ENCODE measurements at places on chromosomes 1 and 21.
A peak's percentile ranks its signal among the peaks of the same experiment; 100 is the strongest.

- no peak for DNase-seq
Measured at GRCh38 chr1:174344162-174344561, 103.6 kb upstream of the GPR52 start.

- no peak for DNase-seq
Measured at GRCh38 chr1:243890576-243890975, 40.5 kb upstream of the AKT3 start.

DNA sequence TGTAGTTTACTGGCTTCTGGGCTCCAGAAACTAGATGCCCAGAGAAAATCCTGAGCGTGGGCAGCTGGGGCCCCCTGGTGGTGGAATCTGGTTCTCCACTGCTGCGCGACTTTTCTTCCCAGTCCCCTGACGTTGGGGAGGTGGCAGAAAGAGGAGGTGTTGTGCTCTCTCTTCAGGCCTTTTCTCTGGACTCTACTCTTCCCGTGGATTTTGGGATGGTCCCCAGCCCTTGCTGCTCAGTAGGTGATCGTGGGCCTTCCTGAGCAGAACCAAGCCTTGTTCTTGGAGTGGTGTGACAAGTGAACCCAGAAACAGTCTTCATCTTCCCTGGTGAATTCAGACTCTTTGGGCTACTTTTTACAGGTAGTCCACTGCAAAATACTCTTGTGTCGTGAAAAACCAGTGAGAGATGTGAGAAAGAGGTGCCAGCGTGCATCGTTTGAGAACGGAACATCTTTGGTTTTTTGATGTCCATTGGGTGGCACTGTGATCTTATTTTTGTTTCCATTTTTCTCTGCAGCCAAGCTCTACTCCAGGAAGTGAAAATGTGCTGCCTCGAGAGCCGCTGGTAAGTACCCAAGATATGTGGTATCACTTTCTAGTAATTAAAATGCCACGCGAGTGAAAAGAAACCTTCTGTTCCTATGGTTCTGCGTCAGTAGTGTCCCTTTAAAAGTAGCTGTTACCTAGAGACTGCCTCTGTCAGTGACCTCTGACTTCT, 20.2 kb downstream of the PEX14 start:
- DNase-seq, result peak; percentile 86

DNA sequence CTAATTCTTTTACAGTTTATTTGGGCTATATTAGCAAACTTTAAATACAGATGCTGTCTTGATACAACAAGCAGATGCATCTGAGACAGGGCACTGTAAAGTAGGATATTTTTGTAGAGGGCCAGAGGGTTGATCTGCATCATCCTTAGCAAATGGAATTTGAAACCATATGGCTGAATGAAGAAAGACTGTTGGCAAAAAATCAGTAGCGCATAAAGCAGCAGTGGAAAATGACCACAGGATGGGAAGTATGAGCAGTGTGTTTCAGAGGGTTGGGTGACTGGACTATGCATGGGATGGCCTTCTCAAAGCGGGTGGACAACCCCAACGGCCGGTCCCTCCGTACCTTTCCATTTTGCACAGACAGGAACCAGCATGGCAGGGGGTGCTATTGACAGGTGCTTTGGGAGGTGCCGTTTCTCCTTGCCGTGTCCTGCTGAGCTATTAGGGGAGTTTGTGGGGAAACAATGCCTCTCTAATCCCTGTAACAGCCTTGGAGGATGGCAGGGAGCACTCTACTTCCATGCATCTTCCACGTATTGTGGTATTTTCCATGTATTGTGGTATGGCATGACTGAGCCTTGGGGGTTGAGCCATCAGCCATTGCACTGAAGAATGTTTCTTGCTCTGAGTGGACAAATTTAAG, 5.9 kb downstream of the LRRC8B start:
- DNase-seq, result no peak

GRCh38 chr1:204520834-204521709, 4.9 kb downstream of the MDM4 start:
- peak; percentile 96 for DNase-seq

- DNase-seq, result no peak
Measured at GRCh38 chr1:19903621-19904020, 19.8 kb downstream of the PLA2G2E start.

GRCh38 chr1:68268896-68269483, 36.7 kb upstream of the WLS start:
- DNase-seq, result no peak

GRCh38 chr1:223006917-223007648, 136.0 kb downstream of the TLR5 start:
- DNase-seq, result no peak

DNA sequence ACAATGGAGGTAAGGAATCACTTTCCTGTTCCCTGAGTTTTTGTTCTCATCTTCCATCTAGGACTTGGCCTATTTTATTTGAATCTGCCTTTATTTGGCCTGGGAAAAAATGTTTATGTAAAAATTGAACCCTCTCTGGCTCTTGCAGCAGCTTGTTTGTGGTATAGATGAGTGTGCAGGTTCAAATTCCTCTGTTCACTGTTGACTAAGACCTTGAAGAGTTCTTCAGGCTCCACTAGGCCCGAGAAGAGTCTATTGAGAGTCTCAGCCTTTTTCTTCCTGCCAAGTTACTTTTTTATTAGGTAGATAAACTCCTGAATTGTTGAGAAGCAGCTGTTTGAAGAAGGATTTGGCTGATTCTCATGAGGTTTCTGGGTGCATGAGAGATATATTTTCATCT, 248.8 kb upstream of the ADGRL2 start:
- no peak for DNase-seq

DNA sequence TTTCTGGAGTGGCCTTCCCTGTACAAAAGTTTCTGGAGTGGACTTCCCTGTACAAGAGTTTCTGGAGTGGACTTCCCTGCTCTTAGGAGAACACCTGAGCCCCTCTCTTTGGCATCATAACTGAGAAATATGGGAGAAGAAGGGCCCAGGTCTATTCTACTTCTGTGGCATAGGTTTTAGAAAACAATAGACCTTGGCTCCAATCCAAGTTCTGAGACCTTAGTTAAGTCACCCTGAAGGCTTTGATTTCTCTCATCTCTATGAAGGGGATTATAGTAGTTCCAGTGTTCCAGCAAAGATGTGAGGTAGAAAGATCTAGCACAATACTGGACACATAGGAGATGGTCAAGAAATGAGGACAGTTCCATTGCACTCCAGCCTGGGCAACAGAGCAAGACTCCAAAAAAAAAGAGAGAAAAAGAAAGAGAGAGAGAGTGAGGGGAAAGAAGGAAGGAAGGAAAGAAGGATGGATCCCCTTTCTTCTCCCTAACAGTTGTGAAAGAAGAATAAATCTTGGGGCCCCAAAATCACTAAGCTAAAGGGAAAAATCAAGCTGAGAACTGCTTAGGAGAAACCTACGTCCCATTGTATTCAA, 13.3 kb upstream of the EIF4G3 start:
- DNase-seq, result peak; percentile 51

DNA sequence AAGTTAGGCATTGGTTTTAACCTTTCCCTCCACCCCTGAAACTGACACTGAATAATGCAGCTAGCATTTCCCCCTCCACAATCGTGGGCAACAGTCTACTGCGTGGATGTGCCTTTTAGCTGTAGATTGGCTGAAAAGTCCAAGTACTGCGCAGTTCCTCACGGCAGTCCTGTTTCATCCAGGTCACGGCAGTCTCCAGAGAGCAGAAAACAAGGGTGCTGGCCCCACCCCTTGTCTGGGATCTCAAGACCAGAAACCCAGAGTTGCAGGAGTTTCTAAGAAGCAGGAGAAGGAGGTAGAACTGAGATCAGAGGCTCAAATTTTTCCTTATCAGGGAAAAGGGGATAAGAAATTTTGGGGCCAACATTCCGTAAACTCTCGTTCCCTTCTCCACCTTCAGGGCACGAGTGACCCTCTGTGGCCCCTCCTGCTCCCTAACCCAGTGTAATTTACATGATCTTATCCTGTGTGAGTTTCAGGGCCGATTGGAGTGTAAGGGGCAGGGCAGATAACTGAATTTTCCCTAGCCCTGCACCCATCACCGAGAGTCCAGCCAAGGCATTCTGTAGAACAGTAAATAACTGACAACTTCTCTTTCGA, 25.9 kb upstream of the PLA2G2C start:
- no peak for DNase-seq

- DNase-seq, result no peak
Measured at GRCh38 chr1:154448331-154448811, 43.2 kb downstream of the IL6R start.

- DNase-seq, result no peak
Measured at GRCh38 chr1:86370601-86371022, 25.5 kb downstream of the ODF2L start.

GRCh38 chr1:183841950-183842794, 37.3 kb downstream of the RGL1 start:
- peak; percentile 87 for DNase-seq

GRCh38 chr21:29080454-29080941, 7.0 kb upstream of the CCT8 start:
- no peak for DNase-seq

DNA sequence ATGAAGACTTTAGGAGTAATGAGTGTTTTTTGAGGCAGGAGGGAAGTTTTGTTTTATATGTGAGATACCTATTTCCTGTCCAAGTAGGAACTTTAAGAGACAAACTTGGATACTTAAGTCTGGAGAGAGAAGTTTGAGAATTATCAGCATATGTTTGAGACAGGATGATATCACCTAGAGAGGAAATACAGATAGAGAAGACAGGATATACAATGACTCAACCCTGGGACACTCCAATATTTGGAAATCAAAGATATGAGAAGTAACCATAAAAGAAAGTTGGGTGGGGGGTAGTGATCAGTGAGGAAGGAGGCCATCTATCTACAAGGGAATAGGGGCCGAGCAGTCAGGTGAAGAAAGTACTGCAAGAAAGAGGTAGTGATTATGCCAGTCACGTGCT, 6.5 kb downstream of the LCE7A start:
- no peak for DNase-seq

- no peak for DNase-seq
Measured at GRCh38 chr1:243726806-243727502, 123.1 kb downstream of the AKT3 start.

DNA sequence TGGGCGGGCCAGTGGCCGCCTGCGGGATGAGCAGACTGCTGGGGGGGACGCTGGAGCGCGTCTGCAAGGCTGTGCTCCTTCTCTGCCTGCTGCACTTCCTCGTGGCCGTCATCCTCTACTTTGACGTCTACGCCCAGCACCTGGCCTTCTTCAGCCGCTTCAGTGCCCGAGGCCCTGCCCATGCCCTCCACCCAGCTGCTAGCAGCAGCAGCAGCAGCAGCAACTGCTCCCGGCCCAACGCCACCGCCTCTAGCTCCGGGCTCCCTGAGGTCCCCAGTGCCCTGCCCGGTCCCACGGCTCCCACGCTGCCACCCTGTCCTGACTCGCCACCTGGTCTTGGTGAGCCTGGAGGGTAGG, 2.1 kb downstream of the B4GALT2 start:
- no peak for DNase-seq

DNA sequence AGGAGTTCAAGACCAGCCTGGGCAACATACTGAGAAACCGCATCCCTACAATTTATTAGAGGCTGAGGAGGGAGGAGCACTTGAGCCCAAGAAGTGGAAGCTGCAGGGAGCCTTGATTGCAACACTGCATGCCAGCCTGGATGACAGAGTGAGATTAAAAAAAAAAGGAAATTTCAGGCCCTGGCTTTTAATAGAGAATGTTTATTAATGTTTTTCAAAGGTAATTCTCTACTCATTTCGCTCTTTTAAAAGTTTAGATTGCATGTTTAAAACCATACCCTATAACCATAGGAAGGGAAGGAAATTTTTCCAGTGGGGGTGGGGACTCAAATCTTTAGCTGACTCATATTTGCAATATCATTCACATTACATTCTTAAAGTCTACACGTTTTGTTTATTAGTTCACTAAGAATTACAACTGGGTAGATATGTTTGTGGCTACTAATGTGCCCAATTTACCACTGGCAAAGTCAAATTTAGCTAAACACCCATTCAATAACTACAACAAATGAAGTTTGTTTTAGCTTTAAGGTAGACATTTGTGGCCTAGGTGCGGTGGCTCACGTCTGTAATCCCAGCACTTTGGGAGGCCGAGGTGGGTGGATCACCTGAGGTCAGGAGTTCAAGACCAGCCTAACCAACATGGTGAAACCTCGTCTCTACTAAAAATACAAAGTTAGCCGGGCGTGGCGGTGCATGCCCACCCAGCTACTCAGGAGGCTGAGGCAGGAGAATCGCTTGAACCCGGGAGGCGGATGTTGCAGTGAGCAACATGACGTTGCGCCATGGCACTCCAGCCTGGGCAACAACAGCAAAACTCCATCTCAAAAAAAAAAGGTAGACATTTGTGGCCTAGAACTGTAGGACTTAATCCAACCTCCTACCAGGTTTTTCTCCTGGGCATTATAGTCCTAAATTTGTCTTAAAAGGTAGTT, 5.0 kb downstream of the KDM5B start:
- DNase-seq, result no peak

GRCh38 chr1:171142416-171143385, 42.4 kb upstream of the FMO2 start:
- no peak for DNase-seq

DNA sequence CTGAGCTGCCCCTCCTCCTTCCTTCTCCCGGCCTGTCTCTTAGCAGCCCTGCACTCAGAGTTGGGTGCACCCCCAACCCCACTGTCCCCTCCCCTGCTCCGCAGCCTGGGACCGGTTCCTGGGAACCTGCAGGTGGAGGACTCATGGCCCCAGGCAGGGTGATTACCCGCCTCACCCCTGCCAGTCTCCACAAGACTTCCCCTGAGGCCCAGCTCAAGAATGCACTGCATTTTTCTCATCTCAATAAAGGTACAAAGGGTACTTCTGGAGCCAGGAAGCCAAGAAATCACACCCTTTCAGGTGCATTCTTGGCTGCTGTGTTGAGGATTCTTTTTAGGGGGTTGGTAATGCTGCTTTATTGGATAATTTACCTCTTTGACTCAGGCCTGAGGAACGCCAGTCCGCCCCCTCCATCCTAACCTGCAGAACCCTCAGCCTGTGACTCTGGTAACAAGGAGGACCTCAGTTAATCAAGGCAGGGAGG, 126.3 kb upstream of the TMPRSS2 start:
- DNase-seq, result no peak

DNA sequence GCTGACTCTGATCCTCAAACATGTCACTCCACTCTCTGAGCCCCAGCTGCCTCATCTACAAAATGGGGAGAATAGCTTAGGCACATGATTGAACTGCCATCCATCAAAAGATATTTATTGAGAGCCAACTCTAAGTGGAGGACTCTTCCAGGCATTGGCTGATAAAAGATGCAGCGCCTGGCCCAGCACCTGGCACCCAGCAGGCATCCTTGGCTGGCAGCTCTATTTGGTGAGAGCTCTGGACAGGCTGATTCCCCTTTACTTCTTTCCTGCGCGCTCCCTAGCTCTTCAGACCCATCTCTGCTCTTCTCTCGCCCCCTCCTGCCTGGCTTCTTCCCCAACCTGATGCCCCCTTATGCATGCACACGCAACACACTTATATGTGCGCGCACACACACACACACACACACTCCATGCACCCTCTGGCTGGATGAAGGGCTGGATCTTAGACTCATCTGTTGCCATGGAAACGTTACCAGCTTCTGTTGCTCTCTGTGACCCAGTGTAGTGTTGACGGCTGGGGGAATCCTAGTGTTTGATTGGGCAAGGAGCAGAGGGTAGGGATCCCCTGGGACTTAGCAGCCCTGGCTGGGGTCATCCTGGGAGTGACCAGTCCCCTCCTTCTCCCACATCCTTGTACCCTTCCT, 49.3 kb downstream of the VWA5B1 start:
- DNase-seq, result no peak
